ENCODE measurements at places on chromosomes 11 and 22. TPM values are rescaled to one million over a fixed set of nuclear protein-coding genes. Genes with fewer than 3 reads are reported as not detected.
A peak's percentile ranks its signal among the peaks of the same experiment; 100 is the strongest.

The MOGAT2 gene
- not detected for total RNA-seq

The CCDC117 gene
- 56.9 TPM for total RNA-seq

The PKDREJ gene
- not detected for total RNA-seq

DNA sequence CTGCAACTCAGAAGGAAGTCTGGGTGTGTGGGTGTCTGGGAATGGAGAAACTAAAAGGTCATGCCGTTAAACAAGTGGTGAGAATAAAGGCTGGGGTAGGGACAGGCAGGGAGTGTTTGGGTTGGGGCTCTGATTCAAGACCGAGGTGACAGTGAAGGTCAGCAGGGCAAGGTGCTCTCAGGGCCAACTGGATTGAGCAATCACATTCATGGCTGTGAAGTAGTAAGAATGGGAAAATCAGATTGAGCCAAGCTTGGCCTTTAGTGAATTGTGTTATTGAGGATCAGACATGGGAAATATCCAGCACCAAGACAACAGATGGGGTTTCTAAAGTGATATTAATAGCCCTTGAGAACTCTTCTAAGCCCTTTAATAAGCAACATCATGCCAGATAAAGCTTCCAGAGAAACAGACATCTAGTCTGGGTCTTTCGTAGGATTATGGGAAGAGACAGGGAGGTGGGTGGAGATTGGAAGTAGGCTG lies 24.3 kb downstream of the SCN3B start:
- no peak for DNase-seq

The TRIM51 gene
- not detected for total RNA-seq

DNA sequence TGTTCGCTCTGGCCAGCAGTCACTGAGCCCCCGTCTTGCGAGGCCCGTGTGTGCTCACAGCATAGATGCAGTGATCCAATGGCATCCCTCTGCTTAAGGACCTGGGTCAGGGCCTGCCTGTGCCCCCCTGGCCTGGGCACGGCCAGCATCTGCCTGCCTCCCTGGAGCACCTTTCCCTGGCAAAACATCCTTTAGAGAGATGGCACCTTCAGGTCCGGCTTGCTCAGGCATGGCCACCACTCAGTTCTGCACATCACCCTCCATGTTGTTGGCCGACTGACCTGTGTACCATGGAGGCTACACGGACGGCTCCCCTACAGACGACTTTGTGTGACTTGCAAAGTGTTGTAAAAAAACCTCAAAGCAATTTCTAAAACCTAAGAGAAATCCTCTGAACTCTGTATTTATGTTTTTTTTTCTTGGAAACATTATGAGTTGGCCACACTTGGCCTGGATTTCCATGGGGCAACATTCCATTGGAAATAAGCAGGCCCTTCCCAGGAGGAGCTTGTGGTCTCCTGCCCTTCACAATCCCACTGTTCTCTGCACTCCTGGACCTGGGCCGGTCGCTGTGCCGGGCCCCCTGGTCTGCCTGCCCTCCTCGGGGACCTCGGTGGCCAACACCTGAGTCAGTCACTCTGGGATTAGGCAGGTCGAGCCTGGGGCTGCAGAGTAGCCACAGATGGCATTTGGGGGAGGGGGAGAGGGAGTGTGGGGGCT lies 592.4 kb downstream of the TBC1D22A start:
- no peak for DNase-seq

- no peak for DNase-seq
Observed at GRCh38 chr11:10095412-10096208, 198.4 kb downstream of the SBF2 start.

GRCh38 chr11:26286472-26287066 lies 45.4 kb upstream of the ANO3 start:
- DNase-seq = peak; percentile 6
